AG09319 (cell line): ENCODE measurements at places on chromosomes 16 and 17.

DNA sequence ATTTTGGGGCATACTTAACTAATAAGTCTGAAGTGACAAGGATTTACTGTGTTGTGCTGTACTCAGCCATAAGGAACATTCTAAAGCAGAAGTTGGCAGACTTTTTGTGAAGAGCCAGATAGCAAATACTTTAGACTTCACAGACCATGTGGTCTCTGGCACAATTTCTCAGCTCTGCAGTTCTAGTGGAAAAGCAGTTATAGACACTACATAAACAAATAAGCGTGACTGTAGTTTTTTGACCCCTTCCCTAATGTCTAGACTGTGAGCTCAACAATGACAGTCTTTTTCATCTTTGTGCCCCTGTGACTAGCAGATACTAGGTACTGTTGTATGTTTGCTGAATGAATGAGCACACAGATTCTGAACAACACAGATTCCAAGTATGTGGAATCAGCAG is 4.9 kb downstream of the RPAIN start:
- no peak for DNase-seq

GRCh38 chr17:48726916-48727286 is 1.6 kb downstream of the HOXB13 start:
- no peak for DNase-seq

DNA sequence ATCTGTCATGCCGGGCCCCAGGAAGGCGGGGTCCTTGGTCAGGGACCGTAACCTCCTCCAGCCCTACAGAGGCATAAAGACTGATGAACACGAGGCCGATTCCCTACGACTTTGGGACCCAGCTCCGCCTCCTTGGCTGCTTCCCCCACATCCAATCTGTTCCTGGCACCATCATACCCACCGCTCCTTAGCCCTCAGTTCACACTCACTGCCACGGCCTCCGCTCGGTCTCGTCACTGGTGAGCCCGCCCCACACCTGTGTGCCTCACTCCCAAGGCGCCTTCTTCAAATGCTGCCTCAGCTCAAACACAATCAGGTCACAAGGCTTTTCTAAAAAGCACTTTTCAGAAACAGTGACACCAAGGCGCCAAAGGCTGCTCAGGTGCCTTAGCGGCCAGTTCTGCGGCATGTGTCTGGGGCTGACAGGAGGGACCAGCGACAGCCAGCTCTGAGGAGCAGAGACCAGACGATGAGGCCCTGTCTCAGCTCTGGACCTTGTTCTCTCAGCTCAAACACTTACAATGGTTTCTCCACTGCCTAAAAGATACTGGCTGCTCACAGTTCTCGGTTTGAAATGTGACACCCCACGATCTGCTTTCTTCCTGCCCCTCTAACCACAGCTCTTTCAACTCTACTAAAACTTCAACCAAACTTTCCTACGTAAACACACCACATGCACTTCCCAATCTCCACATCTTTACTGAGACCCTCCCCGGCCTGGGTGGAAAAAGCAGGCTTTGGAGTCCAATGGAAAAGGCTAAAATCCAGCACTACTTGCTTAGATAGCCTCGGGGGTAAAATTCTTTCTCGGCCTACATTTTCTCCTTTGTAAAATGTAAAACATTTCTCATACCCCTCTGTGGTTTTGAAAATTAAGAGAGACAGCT is 33.2 kb downstream of the CYB5D2 start:
- DNase-seq: no peak

DNA sequence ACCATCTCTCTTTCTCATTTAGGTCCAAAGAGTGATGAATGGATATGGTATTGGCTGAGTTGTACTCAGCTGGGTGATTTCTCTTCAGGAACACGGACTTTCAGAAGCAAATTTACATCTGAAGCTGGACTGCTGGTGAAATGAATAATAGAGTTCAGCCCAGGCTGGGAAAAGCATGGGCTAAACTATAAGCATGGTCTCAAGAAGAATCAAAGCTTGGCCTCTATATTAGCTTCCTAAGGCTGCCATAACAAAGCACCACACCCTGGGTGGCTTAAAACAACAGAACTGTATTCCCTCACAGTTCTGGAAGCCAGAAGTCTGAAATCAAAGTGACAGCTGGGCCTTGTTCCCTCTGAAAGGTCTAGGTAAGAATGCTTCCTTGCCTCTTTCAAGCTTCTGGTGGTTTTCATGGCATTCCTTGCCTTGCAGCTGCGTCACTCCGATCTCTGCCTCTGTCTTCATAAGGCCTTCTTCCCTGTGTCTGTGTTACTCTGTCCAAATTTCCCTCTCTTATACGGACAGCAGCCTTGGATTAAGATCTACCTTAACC is 89.8 kb upstream of the CES5A start:
- DNase-seq: no peak

- no peak for DNase-seq
These were observed 398.1 kb downstream of the KCNJ18 start for GRCh38 chr17:22090263-22090935.

DNA sequence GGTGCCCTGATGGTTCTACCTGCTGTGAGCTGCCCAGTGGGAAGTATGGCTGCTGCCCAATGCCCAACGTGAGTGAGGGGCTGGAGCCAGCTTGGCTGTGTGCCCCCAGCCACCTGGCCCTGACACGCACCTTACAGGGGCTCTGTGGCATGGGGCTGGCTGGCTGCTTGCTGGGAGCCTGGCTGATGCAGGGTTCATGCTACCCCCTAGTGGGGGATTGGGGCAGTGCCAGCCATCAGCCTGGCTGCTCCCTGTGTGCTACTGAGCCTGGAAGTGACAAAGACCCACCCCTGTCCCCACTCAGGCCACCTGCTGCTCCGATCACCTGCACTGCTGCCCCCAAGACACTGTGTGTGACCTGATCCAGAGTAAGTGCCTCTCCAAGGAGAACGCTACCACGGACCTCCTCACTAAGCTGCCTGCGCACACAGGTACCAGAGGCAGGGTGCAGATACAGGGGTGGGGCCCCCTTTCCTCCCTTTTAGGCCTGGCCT is 5.7 kb downstream of the GRN start:
- no peak for DNase-seq

GRCh38 chr16:14309906-14310305 is 238.8 kb downstream of the MRTFB start:
- no peak for DNase-seq

DNA sequence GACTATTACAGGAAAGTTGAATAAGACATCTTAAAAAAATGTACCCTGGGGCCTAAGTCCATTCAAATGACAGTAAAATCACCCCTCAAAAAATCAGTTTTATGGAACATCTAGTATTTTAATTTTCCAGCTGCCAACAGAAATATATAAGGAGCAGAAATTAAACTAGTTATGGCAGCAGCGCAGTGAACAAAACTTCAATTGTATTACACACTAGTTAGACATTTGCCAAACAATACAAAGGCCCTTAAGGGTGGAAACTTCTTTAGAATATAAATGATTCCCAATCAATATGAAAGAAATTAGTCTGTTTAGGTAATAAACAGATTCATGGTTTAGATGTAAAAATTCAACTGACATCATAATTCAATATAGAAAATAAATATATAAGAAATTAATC is 18.1 kb upstream of the RFFL start:
- no peak for DNase-seq

DNA sequence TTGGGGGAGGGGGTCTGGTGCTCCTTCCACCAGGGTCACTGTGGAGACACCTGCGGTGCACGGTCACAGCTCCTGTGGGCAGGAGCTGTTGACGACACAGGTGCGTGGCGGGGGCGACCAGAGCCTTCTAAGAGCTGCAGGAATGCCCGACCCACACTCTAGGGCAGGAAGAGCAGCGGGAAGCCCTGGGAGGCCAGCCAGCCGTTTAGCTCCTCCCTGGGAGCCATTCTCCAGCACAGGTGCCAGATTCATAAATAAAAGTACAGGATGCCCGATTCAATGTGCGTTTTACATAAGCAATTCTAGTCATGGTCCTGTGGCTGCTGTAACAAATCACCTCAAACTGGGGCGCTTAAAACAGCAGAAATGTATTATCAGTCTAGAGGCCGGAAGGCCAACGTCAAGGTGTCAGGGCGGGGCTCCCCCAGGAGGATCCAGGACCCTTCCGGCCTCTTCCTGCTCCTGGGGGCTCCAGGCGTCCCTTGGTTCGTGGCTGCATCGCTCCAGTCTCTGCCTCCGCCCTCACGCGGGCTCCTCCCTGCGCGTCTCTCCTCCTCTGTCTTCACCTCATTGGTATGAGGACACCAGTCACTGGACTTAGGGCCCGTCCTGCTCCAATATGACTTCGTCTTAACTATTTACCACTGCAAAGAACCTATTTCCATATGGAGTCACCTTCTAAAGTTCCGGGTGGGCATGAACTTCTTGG is 155.4 kb downstream of the FOXL1 start:
- no peak for DNase-seq

DNA sequence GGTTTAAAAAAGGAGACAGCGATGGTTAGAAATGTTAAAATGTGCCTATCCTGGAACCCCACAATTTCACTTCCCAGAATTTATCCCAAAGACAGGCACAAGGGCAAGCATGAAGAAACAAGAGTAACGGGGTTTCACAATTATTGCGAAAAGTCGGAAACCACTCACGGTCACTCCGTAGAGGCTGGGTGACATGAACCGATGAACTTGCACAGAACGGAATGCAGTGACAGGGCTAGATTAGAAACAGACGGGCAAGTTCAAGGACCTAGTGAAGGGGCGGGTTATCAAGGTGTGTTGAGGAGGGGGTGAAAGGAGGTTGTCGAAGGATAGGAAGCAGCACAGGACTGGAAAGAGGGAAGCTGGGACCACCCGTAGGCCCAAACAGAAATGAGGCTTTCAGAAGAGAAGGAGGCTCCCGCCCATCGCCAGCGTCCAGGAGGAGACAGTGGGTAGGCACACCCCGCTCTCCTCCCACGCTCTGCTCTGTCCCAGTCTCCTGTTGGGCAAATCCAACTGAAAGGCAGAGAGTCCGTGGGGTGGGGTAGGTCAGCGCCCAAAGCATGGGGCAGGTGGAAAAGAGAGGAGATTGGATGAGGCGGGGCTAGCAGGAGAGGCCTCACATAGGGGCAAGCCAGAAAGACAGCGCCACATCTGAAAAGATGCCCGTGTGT is 47.4 kb upstream of the JPH3 start:
- no peak for DNase-seq

- no peak for DNase-seq
These were observed 400.9 kb downstream of the SLC39A11 start for GRCh38 chr17:72691586-72691985.

GRCh38 chr16:48386559-48387312 is 1.5 kb upstream of the SIAH1 start:
- no peak for DNase-seq

DNA sequence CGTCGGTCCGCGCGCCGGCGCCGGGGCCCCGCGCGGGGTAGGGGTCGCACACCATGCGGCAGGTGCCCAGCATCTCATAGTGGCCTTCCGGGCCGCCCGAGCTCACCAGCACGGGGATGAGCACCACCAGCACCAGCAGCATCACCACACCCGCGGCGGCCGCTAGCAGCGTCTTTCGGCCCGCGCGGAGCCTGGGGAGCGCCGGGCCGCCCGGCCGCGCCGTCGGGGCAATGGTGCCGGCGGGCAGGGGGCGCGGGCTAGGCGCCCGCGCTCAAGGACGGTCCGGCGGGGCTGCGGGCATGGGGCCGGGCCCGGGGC is 237 bp downstream of the C1QL1 start:
- DNase-seq: no peak

- peak; percentile 40 for DNase-seq
These were observed 8.5 kb downstream of the CHTF8 start for GRCh38 chr16:69123910-69124309.

DNA sequence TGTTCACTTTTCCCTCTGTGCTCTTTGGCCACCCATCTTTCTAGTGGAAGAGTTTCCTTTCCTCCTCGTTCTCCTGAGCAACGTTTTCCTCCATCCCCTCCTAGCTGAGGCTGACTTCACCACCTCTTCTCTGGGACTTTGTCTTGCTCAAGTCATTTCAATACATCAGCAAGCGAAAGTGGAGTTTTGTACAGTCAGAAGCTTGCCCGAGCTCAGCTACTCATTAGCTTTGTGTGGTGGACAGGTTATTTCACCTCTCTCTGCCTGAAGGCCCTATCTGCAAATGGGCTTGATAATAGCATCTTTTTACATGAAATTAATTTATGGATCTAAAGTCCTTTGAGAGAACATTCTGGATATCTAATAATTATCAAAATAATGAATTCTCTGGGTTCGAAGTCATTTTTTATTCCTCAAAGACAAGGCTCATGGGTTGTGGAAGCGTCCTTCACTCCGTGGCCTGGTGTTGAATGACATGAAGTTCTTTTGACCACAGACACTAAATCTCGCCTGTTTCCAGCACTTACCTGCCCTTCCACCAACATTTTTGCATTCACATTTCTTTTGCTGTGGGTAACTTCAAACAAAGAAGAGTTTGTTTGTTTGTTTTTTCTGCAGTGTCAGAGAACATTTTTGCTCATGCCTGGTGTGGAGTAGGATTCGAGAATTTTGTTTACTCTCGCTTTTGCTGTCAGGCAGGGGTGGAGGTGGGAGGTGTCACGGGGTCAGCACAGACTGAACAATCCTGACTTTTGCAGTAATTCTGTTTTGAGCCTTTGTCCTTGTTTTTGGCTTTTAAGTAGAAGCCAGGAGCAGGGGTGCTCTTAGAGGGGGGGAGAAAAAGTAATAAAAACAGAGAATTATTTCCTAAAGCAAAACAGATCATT is 155.0 kb upstream of the CACNG5 start:
- DNase-seq: no peak

DNA sequence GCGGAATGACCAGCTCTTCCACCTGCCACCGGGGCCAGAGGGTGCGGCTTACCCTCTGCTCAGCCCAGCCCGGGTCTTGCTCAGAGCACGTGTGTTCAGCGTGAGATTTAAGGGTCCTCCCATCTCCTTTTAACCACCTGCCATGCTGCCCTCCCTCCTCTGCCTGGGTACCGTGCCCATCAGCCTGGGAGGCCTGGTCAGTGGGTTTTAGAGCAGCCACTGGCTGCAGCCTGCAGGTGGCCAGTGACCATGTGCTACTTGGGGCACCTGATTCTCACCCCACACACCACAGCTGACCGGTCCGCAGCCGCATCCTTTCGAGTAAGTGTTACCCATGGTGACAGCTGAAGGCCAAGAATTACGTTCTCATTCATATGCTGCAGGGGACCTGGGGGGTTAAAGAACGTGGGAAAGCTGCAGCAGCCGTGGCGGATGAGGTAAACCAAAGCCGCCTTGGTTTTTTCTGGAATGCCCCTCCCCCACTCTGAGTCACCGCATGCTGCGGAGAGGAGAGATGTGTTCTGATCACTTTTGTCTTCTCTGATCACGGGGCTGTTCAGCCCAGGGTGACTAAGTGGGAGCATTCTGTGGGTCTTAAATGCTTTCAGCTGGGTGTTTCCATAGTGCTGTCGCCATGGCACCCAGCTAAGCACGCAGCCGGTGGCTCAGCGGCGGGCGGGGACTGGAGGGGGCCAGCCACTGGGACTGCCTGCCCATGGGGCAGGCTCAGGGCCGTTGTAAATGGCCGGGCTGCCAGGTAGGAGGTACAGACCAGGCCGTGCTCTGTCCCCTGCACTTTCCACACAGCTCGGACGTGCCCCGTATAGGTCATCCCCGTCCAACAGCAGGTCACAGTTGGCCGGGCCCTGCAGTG is 59.8 kb downstream of the BAIAP2 start:
- DNase-seq: peak; percentile 98

DNA sequence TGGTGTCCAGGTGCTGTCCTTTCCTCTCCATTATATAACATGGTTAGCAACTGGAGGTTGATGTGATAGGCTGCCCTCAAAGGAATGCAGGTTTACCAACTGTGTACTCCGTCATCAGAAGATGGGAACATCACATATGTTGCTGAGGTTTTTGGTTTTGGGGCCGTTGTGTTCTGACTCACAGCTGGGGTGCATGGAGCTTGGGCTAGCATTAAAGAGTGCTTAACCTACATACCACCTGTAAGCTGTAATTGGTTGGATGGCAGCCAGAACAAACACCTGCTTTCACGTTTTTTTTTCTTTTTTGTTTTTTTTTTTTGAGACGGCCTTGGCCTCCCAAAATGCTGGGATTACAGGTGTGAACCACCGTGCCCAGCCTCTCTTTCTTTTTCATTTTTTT is 20.9 kb downstream of the TMEM11 start:
- DNase-seq: no peak
